Prostate gland (tissue), 2 donors: ENCODE measurements at places on chromosomes 16 and 17.
A peak's percentile ranks its signal among the peaks of the same experiment; 100 is the strongest.

DNA sequence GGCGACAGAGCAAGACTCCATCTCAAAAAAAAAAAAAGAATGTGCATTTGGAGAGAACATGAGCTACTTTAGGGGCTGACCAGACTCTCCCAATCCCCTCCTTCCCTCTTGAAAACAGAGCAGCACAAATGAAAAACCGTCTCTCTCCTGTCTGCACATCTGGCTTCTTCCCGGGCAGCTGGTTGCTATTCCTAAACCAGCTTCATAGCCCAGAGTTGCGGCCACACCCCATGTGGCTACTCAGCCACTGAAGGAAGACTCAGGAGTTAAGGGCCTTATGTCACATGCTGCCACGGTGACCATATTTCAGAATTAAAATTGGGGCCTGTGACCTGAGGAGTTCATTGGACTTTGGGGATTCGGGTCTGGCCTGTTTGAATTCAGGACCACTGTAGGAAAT, 48.3 kb downstream of the KATNIP start:
- H3K27me3 ChIP-seq = no peaks in the 10 kb centered on the region
- no peaks in the 10 kb centered on the region for H3K4me1 ChIP-seq
- H3K4me3 ChIP-seq = no peak overlapping the region
- no peak for DNase-seq
- H3K27ac ChIP-seq = no peak overlapping the region

- no peak for DNase-seq
- no peak overlapping the region for H3K4me3 ChIP-seq
- H3K27ac ChIP-seq = no peak overlapping the region
- no peaks in the 10 kb centered on the region for H3K27me3 ChIP-seq
- H3K36me3 ChIP-seq = no peaks in the 10 kb centered on the region
Observed at GRCh38 chr16:48188449-48189102, 32.8 kb upstream of the ABCC12 start.

- peaks cover 6% of the 10 kb centered on the region for H3K4me1 ChIP-seq
- no peak for DNase-seq
- H3K4me3 ChIP-seq = no peak overlapping the region
- no peaks in the 10 kb centered on the region for H3K27me3 ChIP-seq
- H3K36me3 ChIP-seq = peaks cover 25% of the 10 kb centered on the region
Observed at GRCh38 chr17:77212833-77213777, 72.3 kb downstream of the SEC14L1 start.

DNA sequence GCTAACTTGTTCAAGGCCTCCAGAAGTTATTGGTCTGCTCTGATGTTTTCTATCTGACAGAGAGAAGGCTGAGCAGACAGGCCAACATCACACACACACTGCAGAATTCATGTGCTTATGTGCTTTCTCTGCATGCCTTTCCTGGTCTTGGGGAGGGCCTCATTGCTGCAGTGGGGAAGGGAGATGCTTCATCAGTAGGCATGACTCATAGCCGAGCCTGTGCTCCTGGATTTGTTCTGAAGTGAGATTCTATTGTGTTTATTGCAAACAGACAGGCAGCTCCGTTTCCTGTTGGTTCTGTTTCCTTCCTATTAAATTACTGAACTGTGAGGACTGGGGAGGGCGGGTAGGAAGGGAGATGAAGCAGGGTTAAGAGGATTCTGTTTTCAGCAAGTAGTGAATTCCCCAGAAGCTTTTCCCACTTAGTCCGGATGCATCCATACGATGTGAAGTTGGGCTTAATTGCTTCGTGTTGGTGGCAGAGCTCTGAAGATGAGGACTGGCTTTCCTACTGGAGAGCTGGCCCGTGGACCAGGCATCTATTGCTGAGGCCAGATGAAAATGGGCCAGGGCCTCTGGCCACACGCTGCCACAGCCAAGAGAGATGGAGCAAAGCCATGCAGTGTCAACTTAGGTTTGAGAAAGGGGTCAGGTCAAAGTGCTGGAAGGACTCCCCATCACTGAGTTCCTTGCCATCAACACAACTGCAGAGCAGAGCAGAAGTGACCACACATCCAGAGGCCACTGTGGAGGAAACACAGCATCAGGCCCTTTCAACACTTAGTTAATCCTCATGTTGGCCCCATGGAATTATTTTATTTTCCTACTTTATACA, 179.3 kb downstream of the UTP18 start:
- no peaks in the 10 kb centered on the region for H3K36me3 ChIP-seq
- no peak overlapping the region for H3K4me3 ChIP-seq
- no peak for DNase-seq

DNA sequence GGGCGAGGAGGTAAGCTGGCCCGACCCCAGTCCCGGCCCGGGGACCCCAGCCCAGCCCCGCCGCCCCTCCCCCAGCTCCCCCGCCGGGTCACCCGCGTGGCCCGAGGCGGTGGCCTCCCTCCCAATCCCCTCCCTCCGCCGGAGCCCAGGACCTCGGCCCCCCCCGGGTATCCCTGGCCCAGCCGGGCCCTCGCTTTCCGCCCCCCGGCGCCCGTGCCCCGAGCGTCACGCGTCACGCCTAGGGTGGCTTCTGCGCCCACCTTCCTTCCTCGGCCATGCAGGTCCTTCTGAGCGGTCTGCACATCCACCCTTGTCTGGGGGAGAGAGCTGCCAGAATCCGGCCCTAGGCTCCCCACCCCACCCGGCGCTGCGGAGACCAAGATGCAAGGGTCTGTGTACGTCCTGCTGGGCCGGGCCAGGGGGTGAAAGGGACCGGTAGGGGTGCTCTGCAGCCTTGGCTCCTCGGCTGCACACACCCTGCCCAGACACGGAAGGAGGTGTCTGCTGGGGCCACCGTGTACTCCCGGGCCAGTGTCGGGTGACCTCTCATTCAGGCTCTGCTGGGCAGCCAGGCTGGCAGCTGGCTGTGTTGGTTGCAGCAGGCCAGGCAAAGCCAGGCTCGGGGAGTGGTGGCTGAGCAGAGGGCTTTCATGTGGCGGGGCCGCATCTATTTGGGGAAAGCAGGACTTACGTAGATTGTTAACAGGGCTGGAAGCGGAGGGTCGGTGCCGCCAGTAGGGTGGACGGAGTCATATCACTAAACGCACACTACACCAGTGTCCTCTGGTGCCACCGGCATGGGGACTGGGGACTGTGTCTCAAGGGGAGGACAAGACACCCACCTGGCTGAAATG, 754 bp downstream of the RAB11FIP4 start:
- H3K4me3 ChIP-seq = peak overlapping the region; percentile 32
- DNase-seq = no peak
- no peak overlapping the region for H3K27ac ChIP-seq
- no peaks in the 10 kb centered on the region for H3K4me1 ChIP-seq

- H3K4me1 ChIP-seq = no peaks in the 10 kb centered on the region
- no peak overlapping the region for H3K27ac ChIP-seq
- H3K36me3 ChIP-seq = no peaks in the 10 kb centered on the region
- H3K27me3 ChIP-seq = no peaks in the 10 kb centered on the region
- no peak overlapping the region for H3K4me3 ChIP-seq
Observed at GRCh38 chr16:56856876-56857447, 8.0 kb upstream of the SLC12A3 start.

- no peak overlapping the region for H3K4me3 ChIP-seq
- no peak overlapping the region for H3K27ac ChIP-seq
- no peaks in the 10 kb centered on the region for H3K36me3 ChIP-seq
Observed at GRCh38 chr17:70994194-70994593, 824.9 kb downstream of the KCNJ2 start.

- no peak overlapping the region for H3K27ac ChIP-seq
- no peak for DNase-seq
- no peaks in the 10 kb centered on the region for H3K36me3 ChIP-seq
- H3K4me3 ChIP-seq = no peak overlapping the region
Observed at GRCh38 chr16:72807245-72807644, 240.7 kb downstream of the ZFHX3 start.

DNA sequence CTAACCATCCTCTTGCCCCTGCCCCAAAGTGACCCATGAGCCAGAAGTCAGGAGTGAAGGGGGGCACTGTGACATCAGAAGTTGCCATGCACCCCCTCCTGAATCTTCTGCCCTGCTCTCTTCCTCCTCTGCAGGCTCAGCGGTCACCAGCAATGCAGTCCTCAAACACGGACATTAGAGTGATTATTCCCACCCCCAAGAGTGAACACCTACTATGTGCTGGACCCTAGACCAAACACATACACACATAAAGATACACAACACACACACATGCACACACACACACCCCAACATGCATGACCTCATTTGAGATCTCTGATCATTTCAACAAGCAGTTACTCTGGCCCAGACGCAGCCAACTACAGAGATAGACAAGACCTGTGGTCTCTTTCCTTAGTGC, at the start of gene CDRT4:
Gene CDRT4, minus strand, starts transcription at position 30 of the 400 bp plus-strand sequence. CDS start 27,383 bp downstream, outside the sequence.
- H3K4me1 ChIP-seq = no peaks in the 10 kb centered on the region
- no peaks in the 10 kb centered on the region for H3K36me3 ChIP-seq
- DNase-seq = no peak
- H3K27ac ChIP-seq = no peak within 1 kb of the TSS

GRCh38 chr17:50096092-50096491, 941 bp downstream of the PDK2 start:
- no peak for DNase-seq
- H3K27me3 ChIP-seq = no peaks in the 10 kb centered on the region
- no peaks in the 10 kb centered on the region for H3K36me3 ChIP-seq
- H3K4me3 ChIP-seq = peak overlapping the region; percentile 76
- peak overlapping the region; percentile 67 for H3K27ac ChIP-seq

GRCh38 chr17:11889266-11889665, 108.0 kb downstream of the ZNF18 start:
- DNase-seq = no peak
- no peak overlapping the region for H3K4me3 ChIP-seq
- no peak overlapping the region for H3K27ac ChIP-seq

DNA sequence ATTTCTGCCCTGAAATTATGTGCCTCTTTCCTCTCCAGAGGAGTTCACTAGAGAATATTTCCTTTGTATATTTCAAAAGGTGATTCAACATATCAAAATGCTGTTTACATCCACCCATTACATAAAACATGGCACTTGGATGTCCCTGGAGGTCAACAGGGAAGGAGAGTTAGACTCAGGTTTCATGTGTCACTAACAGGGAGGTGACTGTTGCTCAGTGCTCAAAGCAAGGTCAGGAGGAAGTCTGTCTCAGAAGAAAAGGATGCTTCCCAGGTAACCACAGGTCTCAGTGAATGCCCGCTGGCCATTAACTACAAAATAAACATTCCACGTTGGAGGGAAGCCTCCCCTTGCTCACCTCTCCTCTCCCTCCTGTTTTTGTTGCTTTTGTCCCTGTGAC, 198.6 kb downstream of the AXIN2 start:
- no peak overlapping the region for H3K4me3 ChIP-seq
- no peaks in the 10 kb centered on the region for H3K4me1 ChIP-seq
- H3K36me3 ChIP-seq = no peaks in the 10 kb centered on the region
- DNase-seq = no peak

DNA sequence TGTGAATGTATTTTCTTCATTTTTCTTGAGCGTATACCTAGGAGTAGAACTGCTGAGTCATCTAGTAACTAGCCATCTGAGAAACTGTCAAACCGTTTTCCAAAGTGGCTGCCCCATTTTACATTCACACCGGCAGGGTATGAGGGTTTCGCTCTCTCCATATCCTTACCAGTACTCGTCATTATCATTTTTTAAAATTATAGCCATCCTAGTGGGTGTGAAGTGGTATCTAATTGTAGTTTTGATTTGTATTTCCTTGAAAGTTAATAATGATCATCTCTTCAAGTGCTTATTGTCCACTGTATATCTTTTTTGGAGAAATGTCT, 6.0 kb downstream of the RNF157 start:
- H3K36me3 ChIP-seq = no peaks in the 10 kb centered on the region
- no peaks in the 10 kb centered on the region for H3K4me1 ChIP-seq
- no peak overlapping the region for H3K4me3 ChIP-seq
- no peak overlapping the region for H3K27ac ChIP-seq
- no peak for DNase-seq

- H3K27ac ChIP-seq = peak overlapping the region; percentile 88
- H3K27me3 ChIP-seq = no peaks in the 10 kb centered on the region
- no peaks in the 10 kb centered on the region for H3K36me3 ChIP-seq
- peak overlapping the region; percentile 81 for H3K4me3 ChIP-seq
- no peak for DNase-seq
- peaks cover 21% of the 10 kb centered on the region for H3K4me1 ChIP-seq
Observed at GRCh38 chr16:75250809-75251279, 580 bp downstream of the BCAR1 start.

- no peaks in the 10 kb centered on the region for H3K36me3 ChIP-seq
- DNase-seq = no peak
- no peaks in the 10 kb centered on the region for H3K27me3 ChIP-seq
- no peaks in the 10 kb centered on the region for H3K4me1 ChIP-seq
- H3K27ac ChIP-seq = no peak overlapping the region
Observed at GRCh38 chr16:27390151-27390550, 11.8 kb upstream of the IL21R start.

DNA sequence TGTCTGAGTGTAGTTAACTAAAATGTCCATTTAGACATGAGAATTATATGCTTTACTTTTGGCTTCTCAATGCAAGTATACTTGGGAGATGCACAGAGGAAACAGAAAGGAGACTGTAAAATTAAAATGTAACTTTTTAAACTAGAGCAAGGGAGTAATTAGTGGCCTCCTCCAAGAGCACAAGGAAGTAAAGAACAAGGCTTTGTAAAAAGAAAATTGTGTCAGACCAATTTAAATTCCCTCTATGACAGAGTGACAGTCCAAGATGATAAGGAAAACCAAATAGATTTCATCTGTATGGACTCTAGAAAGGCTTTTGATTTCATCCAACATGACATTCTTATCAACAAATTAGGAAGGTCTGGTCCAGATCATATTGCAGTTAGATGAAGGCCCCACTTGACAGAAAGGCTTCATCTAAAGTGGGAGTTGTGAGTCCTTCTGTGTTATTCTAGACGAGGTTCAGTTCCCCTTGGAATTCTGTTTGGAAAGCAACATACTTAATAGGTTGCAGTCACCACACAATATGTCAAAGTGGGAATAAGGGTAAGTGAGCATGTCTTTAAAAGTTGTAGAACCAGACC, 6.5 kb upstream of the CAPNS2 start:
- H3K36me3 ChIP-seq = no peaks in the 10 kb centered on the region
- H3K4me1 ChIP-seq = peaks cover 10% of the 10 kb centered on the region
- no peak overlapping the region for H3K4me3 ChIP-seq
- H3K27me3 ChIP-seq = no peaks in the 10 kb centered on the region
- no peak overlapping the region for H3K27ac ChIP-seq

- H3K4me3 ChIP-seq = no peak overlapping the region
- H3K4me1 ChIP-seq = peaks cover 17% of the 10 kb centered on the region
- H3K27ac ChIP-seq = peak overlapping the region; percentile 51
- H3K36me3 ChIP-seq = peaks cover 9% of the 10 kb centered on the region
- H3K27me3 ChIP-seq = no peaks in the 10 kb centered on the region
Observed at GRCh38 chr17:68437979-68438822, 19.1 kb downstream of the WIPI1 start.

DNA sequence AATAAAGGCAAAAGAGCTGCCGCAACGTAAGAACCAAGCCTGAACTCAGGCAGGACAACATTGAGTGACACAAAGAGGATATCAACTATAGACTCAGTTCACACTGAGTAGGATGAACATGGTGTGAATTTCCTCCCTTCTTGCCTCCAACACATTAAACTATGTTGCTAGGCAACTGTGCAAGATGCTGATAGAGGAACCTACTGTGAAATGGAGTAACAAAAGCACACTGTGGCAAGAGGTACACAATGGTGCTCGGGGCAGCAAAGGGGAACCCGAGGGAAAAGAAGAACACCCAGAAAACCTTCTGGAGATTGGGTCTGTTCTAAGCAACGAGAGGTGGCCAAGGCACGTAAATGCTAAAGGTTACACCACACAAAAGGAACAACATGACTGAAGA, 34.1 kb downstream of the GRB2 start:
- no peaks in the 10 kb centered on the region for H3K27me3 ChIP-seq
- H3K4me3 ChIP-seq = no peak overlapping the region
- no peak overlapping the region for H3K27ac ChIP-seq
- peaks cover 3% of the 10 kb centered on the region for H3K4me1 ChIP-seq
- no peak for DNase-seq
